ENCODE measurements at places on chromosomes 1 and 21.

GRCh38 chr21:29235714-29236197 is 63.0 kb upstream of the BACH1 start:
- no peaks in the 10 kb centered on the region for H3K27me3 ChIP-seq
- no peak overlapping the region for H3K27ac ChIP-seq
- H3K4me1 ChIP-seq, result peaks cover 20% of the 10 kb centered on the region
- no peak for DNase-seq
- H3K4me3 ChIP-seq, result no peak overlapping the region

DNA sequence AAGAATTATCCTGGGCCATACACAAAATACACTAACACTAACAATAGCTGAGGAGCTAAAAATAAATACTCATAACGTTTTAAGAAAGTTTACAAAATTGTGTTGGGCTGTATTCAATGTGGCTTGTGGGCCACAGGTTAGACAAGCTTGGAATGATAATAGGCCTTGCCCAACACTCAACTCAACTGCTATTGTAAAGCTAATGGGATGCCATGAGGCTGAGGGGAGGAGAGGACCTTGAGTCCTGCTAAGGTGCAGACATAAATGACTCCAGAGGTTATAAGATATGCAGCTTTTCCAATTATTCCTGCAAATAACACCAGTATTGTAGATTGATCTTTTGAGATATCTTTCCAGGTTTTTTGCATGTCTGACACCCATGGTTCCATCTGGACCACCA is 97.0 kb downstream of the FCRL5 start:
- H3K4me3 ChIP-seq, result no peak overlapping the region
- no peak for DNase-seq
- H3K36me3 ChIP-seq, result no peaks in the 10 kb centered on the region
- H3K4me1 ChIP-seq, result peaks cover 9% of the 10 kb centered on the region

DNA sequence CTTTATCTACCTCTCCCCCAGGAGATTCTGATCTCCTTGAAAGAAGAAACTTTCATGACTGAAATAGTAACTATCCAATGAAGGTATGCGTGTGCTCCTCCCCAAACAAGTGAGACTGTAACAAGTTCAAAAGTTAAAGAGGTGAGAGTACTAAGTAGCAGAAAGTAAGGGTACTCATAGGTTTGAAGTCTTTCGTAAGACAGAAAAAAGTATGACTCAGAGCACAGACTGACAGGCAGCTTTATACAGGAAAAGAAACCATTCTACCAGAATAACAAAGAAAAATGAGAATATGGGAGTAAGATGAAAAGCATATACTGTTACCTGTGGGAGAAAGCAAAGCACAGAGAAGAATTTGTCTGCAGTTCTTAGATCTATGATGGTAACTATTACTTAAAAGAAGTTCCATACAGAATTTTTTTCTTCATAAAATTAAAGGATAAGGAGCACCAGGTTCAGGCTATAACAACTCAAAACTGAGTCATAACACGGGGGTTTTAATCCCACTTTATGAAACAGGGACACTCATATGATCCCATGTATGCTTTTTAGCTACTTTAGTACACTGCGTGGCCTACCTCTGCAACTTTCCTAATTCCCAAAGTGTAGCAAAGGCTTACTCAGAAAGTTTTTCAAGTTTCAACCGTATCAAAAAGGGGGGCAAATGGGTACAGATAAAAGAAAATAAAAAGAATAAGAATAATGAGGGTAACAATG is 52.0 kb downstream of the FOXJ3 start:
- no peaks in the 10 kb centered on the region for H3K27me3 ChIP-seq
- H3K4me1 ChIP-seq, result peaks cover 57% of the 10 kb centered on the region
- no peak for DNase-seq
- peak overlapping the region; percentile 91 for H3K27ac ChIP-seq
- H3K36me3 ChIP-seq, result peaks cover 8% of the 10 kb centered on the region
- H3K4me3 ChIP-seq, result no peak overlapping the region

DNA sequence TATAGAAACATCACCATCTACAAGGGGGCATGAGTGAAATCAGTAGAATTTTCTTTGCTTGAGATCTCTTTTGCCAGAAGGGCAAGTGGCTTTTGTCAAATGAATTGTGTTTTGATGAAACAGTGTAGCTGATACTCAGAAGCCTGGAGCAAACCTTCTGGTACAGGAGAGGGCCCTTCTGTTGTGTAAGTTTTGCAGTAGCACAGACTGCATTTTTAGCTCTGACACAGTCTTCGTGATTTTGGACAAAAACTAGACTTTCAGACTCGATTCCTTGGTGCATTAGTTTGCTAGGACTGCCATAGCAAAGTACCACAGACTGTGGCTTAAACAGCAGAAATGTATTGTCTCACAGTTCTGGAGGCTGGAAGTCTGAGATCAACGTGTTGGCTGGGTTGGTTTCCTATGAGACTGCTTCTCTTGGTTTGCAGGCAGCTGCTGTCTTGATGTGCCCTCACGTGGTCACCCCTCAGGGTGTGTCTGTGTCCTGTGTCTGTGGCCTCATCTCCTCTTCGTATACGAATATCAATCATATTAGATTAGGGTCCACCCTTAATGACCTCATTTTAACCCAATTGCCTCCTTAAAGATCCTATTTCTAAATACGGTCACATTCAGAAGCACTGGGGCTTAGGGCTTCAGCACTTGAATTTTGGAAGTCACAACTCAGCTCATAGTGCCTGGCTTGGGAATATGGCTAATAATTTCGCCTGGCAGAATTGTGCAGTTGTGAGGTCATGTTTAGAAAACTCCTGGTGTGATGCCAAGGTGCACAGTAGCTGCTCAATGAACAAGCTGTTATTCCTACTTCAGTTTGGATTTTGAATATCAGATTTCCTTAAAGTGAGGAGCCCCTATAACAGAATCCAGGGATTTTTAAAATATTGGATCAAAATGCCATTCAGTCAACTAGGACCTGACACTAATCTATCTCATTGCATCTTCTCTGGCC is 21.2 kb upstream of the DISC1 start:
- no peak for DNase-seq
- peaks cover 20% of the 10 kb centered on the region for H3K4me1 ChIP-seq
- H3K27ac ChIP-seq, result no peak overlapping the region
- H3K27me3 ChIP-seq, result peaks cover 9% of the 10 kb centered on the region

- H3K36me3 ChIP-seq, result no peaks in the 10 kb centered on the region
- peaks cover 74% of the 10 kb centered on the region for H3K27me3 ChIP-seq
- H3K4me3 ChIP-seq, result no peak overlapping the region
- H3K27ac ChIP-seq, result no peak overlapping the region
- H3K4me1 ChIP-seq, result no peaks in the 10 kb centered on the region
These were observed 176.1 kb upstream of the CSF3R start for GRCh38 chr1:36658838-36659237.

- DNase-seq, result no peak
- H3K4me3 ChIP-seq, result no peak overlapping the region
- peaks cover 6% of the 10 kb centered on the region for H3K27me3 ChIP-seq
- H3K27ac ChIP-seq, result peak overlapping the region; percentile 22
- peaks cover 4% of the 10 kb centered on the region for H3K36me3 ChIP-seq
These were observed 6.0 kb downstream of the EDARADD start for GRCh38 chr1:236400061-236400603.

DNA sequence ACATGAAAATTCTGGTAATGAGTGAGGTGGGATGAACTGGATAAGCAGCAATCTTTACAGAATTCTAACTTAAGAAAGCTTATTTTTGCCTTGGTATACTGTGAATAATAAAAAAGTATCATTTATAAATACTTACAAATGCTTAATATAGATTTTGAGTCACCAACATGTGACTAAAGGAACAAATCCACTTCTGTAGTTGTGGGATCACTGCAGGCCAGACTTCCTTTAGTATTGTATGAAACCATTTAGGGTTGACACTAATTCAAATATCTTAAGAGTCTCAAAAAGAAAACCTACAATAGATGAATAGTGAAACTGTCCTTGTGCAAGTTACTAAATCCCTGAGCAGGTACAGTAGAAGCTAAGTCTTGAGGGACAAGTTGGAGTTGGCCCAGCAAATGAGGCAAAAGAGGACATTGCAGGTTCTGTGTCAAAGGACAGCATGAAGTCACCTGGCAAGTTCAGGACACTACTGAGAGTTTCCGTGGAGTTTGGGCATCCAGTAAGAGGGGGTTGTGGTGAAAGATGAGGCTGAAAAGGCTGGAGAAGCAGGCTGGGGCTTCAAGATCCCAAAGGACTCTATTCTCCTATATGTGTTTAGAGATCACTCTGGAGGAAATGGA is 5.9 kb upstream of the THEM4 start:
- H3K4me3 ChIP-seq, result no peak overlapping the region
- no peak overlapping the region for H3K27ac ChIP-seq
- H3K36me3 ChIP-seq, result no peaks in the 10 kb centered on the region
- no peak for DNase-seq
- H3K27me3 ChIP-seq, result no peaks in the 10 kb centered on the region

DNA sequence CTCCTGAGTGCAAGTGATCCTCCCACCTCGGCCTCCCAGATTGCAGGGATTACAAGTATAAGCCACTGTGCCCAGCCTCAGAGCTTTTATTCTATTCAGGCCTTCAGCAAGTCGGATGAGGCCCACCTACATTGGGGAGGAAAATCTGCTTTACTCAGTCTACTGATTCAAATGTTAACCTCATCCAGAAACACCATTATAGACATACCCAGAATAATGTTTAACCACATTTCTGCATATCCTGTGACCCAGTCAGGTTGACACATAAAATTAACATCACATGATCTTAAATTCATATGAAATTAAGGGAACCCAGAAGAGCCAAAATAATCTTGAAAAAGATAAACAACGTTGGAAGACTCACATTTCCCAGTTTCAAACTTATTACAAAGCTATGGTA is 14.9 kb downstream of the IL20 start:
- peaks cover 3% of the 10 kb centered on the region for H3K27me3 ChIP-seq
- H3K4me1 ChIP-seq, result no peaks in the 10 kb centered on the region
- H3K27ac ChIP-seq, result no peak overlapping the region
- H3K36me3 ChIP-seq, result no peaks in the 10 kb centered on the region
- no peak overlapping the region for H3K4me3 ChIP-seq
- no peak for DNase-seq

- no peak overlapping the region for H3K27ac ChIP-seq
- no peak for DNase-seq
- H3K27me3 ChIP-seq, result peaks cover 66% of the 10 kb centered on the region
- H3K4me3 ChIP-seq, result no peak overlapping the region
- no peaks in the 10 kb centered on the region for H3K4me1 ChIP-seq
These were observed 45.7 kb upstream of the TLR5 start for GRCh38 chr1:223188618-223189356.

- H3K27ac ChIP-seq, result no peak overlapping the region
- DNase-seq, result no peak
- no peak overlapping the region for H3K4me3 ChIP-seq
- H3K27me3 ChIP-seq, result peaks cover 11% of the 10 kb centered on the region
- no peaks in the 10 kb centered on the region for H3K36me3 ChIP-seq
These were observed 3.8 kb upstream of the SLAMF9 start for GRCh38 chr1:159957824-159958268.

GRCh38 chr1:201074018-201074417 is 38.2 kb downstream of the CACNA1S start:
- no peak overlapping the region for H3K27ac ChIP-seq
- H3K36me3 ChIP-seq, result no peaks in the 10 kb centered on the region
- peaks cover 2% of the 10 kb centered on the region for H3K27me3 ChIP-seq
- no peak overlapping the region for H3K4me3 ChIP-seq

GRCh38 chr1:154276797-154277196 is 4.4 kb downstream of the HAX1 start:
- DNase-seq, result no peak
- peaks cover 7% of the 10 kb centered on the region for H3K36me3 ChIP-seq
- no peak overlapping the region for H3K4me3 ChIP-seq
- no peaks in the 10 kb centered on the region for H3K27me3 ChIP-seq

GRCh38 chr1:236997882-236998281 is 6.4 kb downstream of the MT1HL1 start:
- peaks cover 3% of the 10 kb centered on the region for H3K27me3 ChIP-seq
- H3K36me3 ChIP-seq, result no peaks in the 10 kb centered on the region
- no peaks in the 10 kb centered on the region for H3K4me1 ChIP-seq
- H3K4me3 ChIP-seq, result no peak overlapping the region

DNA sequence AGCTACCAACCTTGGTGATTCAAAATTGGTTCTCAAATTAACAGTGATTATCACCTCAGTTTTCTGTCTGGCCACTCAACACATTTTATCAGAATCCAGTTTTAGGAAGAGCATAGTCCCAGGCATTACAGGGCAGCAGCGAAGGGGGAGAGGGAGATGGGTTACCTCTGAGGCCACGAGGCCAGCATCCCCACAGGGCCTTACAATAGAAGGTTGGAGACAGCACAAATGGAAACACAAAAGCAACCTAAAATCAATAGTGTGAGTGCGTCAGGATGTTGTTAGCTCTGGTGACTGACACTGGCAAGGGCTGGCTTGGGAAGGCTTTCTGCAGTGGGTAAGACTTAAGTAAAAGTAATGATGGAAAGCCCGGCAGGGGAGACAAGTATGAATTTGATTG is 79.5 kb downstream of the JAK1 start:
- H3K36me3 ChIP-seq, result peaks cover 6% of the 10 kb centered on the region
- H3K27me3 ChIP-seq, result no peaks in the 10 kb centered on the region
- no peak for DNase-seq
- H3K4me1 ChIP-seq, result peaks cover 11% of the 10 kb centered on the region

- no peaks in the 10 kb centered on the region for H3K4me1 ChIP-seq
- H3K27me3 ChIP-seq, result no peaks in the 10 kb centered on the region
- no peak overlapping the region for H3K4me3 ChIP-seq
- H3K27ac ChIP-seq, result no peak overlapping the region
These were observed 18.1 kb downstream of the CFAP45 start for GRCh38 chr1:159881622-159882526.

- no peak overlapping the region for H3K27ac ChIP-seq
- no peaks in the 10 kb centered on the region for H3K36me3 ChIP-seq
- H3K4me1 ChIP-seq, result peaks cover 47% of the 10 kb centered on the region
- no peaks in the 10 kb centered on the region for H3K27me3 ChIP-seq
These were observed 30.1 kb downstream of the SPSB1 start for GRCh38 chr1:9322661-9323244.

DNA sequence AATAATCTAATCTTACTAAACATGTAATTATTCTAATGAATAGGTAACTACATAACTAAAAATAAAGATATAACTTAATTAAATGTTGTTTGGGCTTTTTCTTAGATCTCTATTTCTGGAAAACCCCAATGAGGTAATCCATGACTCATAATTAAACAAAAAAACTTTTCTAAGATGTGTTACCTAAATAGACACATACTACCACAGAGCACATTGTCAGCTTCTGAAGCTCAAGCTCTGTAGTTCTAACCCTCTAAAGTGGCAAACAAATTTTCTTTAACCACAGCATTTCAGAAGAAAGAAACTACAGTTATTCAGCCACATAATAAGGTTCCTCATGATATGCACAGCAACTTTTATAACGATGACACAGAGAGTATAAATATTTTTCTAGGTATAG is 4.2 kb downstream of the OR6K3 start:
- H3K4me1 ChIP-seq, result no peaks in the 10 kb centered on the region
- no peak overlapping the region for H3K4me3 ChIP-seq
- peaks cover 21% of the 10 kb centered on the region for H3K27me3 ChIP-seq
- no peak for DNase-seq
- no peaks in the 10 kb centered on the region for H3K36me3 ChIP-seq

DNA sequence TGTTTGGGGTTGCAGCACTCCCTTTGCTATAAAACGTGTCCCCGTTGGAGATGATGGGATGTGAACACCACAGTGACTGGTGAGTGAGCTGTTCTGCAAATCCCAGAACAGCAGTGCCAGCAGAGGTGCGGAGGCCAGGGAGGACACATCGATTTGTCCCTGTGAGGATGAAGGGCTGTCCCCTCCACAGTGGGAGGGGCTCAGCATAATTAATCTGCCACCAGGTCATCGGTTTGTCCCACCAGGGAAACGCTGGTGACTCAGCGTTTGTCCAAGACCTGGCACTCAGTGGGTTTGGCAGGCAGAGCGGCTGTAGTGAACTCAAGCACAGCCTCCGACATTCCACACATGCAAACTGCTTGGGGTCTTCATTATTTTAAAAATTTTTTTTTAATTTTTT is 22.8 kb upstream of the PDE9A start:
- H3K27me3 ChIP-seq, result peaks cover 16% of the 10 kb centered on the region
- no peaks in the 10 kb centered on the region for H3K4me1 ChIP-seq
- no peak for DNase-seq
- H3K27ac ChIP-seq, result no peak overlapping the region
- no peak overlapping the region for H3K4me3 ChIP-seq

All from mesothelial cell of epicardium (in vitro differentiated cells).